NCI-H1092 (cell line): ENCODE measurements at places on chromosomes 3 and 15.
A peak's percentile ranks its signal among the peaks of the same experiment; 100 is the strongest.

- DNase-seq = peak; percentile 84
Observed at GRCh38 chr3:133384331-133385027, 15.4 kb upstream of the BFSP2 start.

DNA sequence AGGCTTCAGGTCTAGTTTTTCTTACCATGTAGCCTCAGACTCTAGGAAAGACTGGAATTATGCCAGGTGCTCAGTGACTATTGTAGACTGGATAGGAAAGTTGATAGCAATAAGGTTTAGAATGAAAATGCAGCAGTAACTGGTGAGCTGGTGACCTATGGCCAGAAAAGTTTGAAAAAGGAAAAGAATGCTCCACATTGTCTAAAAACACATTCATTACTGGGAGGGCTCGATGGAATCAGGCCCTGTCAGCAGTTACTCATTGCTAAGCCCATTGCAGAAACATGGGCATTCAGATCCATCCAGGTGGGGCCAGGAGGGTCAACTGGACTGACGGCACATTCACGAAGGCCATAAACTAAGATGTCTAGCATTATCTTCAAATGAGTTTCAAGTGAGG is 8.7 kb upstream of the MBNL1 start:
- DNase-seq = no peak

DNA sequence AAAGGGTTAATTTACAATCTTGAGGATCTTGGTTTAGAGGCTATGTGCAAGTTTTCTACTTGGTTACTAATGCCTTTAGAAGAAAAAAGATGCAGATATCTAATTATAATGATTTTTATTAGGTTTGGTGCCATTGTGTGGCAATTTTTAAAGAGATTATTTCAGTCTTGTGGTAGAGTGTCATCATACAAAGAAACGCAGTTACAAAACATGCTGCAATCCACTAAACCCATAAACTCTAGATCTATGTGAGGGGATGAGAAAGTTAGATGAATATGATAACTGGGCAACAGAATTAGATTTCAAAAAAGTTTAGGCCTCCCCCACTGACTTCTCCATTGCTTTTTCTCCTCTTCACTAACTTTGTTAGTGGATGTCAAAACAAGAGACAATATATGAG is 106.0 kb downstream of the ARPP21 start:
- DNase-seq = no peak

GRCh38 chr3:184004476-184004875 is 13.2 kb downstream of the ABCC5 start:
- DNase-seq = no peak
